ENCODE measurements at places on chromosomes 7 and 10. TPM values are rescaled to one million over a fixed set of nuclear protein-coding genes. Genes with fewer than 3 reads are reported as not detected.

PRF1 gene
- not detected for total RNA-seq

SPOCK2 gene
- 0.15 TPM for total RNA-seq

OPALIN gene
- total RNA-seq = not detected

ARHGEF35 gene
- total RNA-seq = 0.91 TPM

NEBL gene
- 1.7 TPM for total RNA-seq

MOGAT3 gene
- not detected for total RNA-seq

TRIM50 gene
- not detected for total RNA-seq

UNCX gene
- not detected for total RNA-seq

GLRX3 gene
- total RNA-seq = 114 TPM

HPS6 gene
- total RNA-seq = 36.6 TPM

ST8SIA6 gene
- total RNA-seq = 0.32 TPM

AGAP3 gene
- 55.6 TPM for total RNA-seq

CADPS2 gene
- total RNA-seq = 47.7 TPM
